ENCODE measurements at places on chromosomes 3 and 15.

DNA sequence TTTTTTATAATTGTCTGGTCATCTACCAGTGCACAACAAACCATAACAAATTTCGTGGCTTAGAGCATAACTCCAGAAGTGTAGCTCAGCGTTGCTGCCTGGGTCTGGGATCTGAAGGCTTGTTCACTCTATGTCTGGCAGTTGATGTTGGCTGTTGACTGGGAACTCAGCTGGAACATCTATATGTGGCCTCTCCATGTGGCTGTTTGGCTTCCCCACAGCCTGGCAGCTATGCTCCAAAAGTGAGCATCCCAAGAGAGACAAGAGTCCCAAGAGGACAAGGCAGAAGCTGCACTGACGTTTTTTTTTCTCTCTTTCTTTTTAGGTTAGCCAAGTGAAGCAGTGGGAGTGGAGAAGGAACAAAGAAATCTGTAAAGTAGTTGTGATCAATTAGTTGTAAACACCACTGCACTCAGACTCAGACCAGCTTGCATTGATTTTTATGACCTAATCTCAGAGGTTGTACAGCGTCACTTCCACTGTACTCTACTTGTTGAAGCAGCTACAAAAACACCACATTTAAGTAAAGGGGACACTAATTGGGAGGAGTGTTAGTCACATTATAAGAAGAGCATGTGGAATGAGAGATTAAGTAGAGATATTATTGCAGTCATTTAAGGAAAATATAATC is 2.5 kb upstream of the GPR176 start:
- no peak for DNase-seq

DNA sequence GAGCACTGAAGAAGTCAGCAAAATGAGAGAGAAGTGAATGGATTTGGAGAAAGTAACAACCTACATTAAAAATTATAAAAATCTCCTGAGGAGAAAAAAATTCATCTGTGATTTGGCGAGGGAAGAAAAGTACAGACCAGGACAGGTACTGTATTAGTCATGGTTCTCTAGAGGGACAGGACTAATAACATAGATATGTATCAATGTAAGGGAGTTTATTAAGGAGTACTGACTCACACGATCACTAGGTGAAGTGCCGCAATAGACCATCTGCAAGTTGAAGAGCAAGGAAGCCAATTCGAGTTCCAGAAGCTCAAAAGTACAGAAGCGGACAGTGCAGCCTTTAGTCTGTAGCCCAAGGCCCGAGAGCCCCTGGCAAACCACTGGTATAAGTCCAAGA is 1004.4 kb upstream of the ALCAM start:
- DNase-seq: no peak

DNA sequence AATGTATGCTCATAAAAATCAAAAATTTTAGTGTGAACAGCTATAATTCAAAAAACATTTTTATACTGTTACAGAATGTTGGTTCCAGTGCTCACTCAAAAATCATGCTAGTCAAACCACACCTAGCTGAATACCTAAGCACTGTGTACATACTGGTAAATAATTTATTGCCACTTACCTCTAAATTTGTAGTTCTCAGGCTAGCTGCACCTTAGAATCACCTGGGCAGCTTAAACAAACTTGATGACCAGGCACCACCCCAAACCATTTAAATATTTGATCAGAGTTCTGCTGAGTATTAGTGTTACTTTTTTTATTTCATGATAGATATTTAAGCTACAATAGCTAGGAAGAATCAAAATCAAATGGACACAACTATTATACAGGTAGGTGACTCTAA is 32.3 kb upstream of the TMCO5A start:
- no peak for DNase-seq

GRCh38 chr3:43105596-43106292 is at the start of gene POMGNT2:
POMGNT2 (minus strand) TSS chr3:43106079; CDS start chr3:43081431, 24,648 bp downstream.
- peak; percentile 56 for DNase-seq

DNA sequence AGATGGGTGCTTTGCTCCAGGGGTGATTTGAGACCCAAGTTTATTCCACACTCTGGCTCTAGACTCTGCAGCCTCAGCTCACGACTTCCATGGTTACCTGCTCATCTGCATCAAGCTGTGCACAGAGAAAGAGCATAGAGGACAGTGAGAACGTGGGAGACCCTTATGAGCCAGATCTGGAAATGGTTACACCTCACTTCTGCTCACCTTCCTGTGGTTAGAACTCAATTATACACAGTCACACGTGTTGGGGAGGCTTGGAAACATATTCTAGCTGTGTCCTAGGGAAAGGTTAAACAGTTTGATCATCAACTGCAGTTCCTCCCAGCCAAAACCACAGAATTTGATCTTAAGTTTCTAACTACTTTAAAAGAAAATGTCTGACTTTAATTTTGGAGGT is 1.8 kb downstream of the FETUB start:
- DNase-seq: no peak

- DNase-seq: no peak
Measured at GRCh38 chr3:64259636-64260035, 34.4 kb upstream of the PRICKLE2 start.

GRCh38 chr3:23825802-23826201 is 20.0 kb downstream of the UBE2E1 start:
- no peak for DNase-seq

DNA sequence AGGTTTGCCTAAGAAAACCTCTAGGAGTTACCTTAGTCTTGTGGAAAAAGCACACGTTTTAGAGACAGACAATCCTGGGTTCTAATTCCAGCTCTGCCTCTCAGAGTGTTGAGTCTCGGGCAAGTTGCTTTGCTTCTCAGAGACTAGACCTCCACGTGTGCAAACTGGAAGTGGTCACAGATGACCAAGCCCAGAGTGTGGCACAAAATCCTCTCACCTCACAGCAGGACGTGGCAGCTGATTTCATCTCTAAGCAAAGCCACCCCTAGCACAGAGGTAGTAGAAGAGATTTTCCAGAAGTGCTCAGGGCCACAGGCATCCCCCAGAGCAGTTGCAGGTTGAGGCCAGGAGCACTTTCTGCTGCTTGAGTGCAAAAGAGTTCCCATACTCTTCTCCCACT is 79.2 kb downstream of the CD47 start:
- no peak for DNase-seq

DNA sequence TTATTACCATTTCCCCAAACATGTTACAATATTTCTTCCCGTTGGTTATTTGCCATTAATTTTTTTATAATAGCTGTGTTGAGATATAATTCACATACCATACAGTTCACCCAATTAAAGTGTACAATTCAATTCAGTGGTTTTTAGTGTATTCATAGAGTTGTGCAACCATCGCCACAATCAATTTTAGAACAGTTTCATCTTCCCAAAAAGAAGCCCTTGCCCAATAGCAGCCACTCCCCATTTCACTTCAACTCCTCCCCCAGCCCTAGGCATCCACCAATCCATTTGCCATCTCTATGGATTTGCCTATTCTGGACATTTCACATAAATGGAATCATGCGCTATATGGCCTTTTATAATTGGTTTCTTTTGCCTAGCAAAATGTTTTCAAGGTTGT is 225.1 kb downstream of the EPHB1 start:
- no peak for DNase-seq

GRCh38 chr3:187165144-187165543 is 25.8 kb upstream of the RPL39L start:
- DNase-seq: no peak

GRCh38 chr3:175150812-175151401 is 291.8 kb downstream of the NAALADL2 start:
- no peak for DNase-seq

DNA sequence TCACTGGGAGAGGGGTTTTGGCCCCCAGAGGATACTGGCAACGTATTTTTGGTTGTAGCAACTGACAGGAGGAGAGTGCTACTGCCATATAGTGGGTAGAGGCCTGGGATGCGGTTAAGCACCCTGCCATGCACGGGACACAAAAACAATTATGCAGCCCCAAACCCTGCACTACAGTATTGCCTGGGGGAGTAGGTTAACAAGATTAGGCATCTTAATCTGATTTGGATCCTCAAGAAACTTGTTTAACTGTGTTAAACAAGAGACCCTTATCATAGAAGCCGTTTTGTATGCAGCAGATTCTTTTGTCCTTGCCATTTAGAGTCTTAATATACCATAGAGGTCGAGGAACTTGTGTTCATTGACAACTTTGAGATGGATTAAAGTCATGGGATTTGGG is 3.4 kb downstream of the PHLDB2 start:
- DNase-seq: no peak

- DNase-seq: peak; percentile 85
Measured at GRCh38 chr3:52237657-52238172, 1.2 kb downstream of the TWF2 start.

DNA sequence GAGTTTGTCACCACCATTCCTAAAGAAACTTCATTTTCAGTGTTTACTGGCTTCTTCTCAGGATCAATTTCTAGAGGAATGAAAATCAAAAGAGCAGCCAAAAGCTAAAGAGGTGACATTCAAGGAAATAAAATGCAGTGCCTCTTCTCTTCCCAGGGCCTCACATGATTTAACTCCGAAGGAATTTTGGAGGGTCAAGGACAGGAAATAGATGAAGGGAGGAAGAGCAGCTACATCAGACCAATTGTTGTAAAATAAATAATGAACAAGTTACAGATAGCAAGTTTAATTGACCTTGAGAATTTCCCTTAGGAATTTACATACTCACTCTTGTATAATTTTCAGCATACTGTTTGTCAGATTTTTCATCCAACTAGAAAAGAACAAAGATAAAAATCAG is 78.1 kb downstream of the LRRFIP2 start:
- DNase-seq: no peak

GRCh38 chr3:172180473-172180872 is 141.1 kb downstream of the FNDC3B start:
- no peak for DNase-seq

- DNase-seq: no peak
Measured at GRCh38 chr3:170154084-170154483, 27.4 kb downstream of the PHC3 start.

DNA sequence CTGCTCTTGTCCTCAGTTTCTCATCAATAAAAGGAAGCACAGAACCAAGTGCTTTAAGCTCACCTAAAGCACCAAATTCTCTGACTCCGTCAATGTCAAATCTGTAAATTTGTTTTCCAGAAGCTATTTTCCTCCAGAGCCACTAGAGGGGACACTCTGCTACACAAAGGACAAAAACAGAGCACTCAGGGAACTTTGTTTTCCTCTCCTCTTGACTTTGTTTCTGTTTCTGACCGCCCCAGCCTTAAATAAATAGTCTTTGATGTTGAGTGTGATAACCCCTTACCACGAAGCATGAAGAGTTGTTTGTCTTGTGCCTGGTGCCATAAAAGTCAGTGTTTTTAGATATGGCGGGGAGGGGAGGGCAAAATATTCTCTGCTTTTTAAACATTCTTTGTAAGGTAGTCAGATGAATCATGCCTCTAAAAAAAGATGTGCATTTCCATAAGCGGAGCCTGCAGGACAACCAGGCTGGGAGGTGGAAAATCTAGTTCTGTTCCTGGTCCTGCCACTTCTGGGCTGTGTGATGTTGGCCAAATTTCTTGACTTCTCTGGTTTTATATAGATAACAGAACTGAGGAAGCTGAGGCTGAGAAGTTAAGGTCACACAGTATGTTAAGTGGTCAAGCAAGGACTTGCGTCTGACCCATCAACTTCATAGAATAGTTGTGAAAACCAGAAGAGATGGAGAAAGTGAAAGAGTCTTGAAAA is 7.3 kb upstream of the ZBTB38 start:
- no peak for DNase-seq

DNA sequence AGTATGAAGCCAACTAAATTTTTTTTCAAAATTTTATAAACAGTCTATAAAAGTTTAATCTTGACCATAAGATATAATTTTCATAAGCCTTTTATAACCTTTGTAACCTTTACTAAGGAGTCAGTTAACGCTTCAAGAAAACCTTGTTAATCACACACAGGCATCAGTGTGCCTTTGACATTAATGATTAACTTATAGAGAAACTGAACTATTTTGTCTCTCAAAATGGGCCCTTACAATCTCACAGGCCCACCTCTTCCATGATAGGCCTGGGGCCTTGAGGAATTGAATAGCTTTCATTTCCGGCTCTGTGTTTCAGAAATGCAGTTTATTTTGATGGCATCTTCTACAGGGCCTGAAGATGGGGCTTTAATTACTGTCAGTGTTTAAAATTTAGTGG is 70.1 kb downstream of the CD200 start:
- DNase-seq: no peak

- no peak for DNase-seq
Measured at GRCh38 chr3:86056962-86057361, 934.0 kb downstream of the VGLL3 start.

GRCh38 chr15:59255680-59256336 is 49.2 kb downstream of the LDHAL6B start:
- no peak for DNase-seq

- DNase-seq: no peak
Measured at GRCh38 chr3:127352612-127353011, 64.8 kb upstream of the PRR20G start.

DNA sequence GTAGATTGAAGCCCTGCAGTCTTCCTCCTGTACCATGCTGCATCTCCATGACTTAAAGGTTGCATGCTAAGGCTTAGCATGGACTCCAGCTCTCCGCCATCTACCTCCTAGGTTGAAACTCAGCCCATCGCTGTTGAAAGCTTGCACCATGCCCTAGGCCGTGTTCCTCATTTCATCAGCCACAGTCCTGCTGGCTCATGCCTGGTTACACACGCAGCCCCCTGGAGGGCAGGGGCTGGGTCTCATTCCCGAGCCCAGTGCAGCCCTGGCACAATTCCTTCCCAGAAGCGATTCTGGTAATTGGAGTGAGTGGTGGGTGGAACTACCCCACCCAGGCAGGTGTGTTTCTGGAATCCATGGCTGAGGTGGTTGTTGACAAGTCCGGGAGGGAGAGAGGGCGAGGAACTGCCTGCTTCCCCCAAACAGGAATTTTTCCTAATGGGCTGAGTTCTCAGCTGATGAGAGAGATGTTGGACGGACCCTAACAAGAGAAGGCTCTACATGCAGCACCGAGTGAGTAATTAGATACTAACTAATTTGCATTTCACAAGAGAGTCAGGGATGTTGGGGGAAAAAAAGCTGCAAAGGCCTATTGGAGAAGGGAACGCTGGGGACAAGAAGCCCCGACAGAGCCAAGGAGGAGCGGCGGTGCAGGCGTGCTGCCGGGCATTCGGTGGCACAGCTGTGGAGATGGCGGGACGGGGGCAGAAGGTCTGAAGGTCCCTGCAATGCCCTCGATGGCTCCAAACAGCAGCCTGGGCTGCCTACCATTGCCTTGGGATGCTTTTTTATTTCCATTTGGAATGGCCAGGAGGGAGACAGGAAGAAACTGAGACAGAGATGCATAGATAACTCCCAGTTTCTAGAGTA is 92.3 kb upstream of the TLE3 start:
- no peak for DNase-seq

DNA sequence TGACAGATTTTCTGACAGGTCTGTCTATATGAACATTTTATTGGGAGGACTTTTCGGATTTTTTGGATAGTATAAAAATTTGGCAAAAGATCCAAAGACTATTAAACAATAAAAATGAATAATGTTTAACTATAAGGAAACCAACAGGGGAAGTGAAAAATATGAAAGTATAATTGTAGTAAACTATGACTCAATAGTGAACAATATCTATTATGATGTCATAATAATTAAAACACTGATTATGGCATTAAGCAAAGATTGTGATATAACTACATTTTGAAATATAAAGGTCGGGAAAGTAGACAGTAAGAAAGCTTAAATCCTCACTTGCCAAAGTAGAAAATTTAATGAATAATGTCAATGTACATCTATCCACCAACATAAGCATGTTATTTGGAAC is 44.3 kb upstream of the CNTN6 start:
- no peak for DNase-seq

Measured in substantia nigra (tissue), 51 donors.